ENCODE measurements at places on chromosomes 2 and 18. TPM values are rescaled to one million over a fixed set of nuclear protein-coding genes. Genes with fewer than 3 reads are reported as not detected.

Gene SERPINB13
- not detected for total RNA-seq

DNA sequence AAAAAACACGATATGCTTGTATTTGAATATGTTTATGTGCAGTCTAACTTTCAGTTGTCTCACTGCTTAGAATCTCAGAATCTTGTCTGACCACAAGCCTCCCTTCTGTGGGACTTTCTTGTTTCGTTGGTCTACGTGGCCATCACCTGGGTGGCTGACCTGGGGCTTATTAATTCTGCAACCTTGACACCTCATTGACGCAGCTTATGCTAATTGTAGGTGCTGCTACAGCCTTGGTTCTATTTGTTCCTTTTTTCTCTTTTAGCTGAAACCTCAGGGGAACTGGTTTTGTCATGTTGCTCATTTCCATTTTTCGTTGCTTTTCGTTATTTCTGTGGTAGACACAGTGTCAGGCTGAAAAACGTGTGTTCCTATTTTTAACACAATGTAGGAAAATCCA lies 273.7 kb downstream of the SLC4A3 start:
- no peak for DNase-seq

DNA sequence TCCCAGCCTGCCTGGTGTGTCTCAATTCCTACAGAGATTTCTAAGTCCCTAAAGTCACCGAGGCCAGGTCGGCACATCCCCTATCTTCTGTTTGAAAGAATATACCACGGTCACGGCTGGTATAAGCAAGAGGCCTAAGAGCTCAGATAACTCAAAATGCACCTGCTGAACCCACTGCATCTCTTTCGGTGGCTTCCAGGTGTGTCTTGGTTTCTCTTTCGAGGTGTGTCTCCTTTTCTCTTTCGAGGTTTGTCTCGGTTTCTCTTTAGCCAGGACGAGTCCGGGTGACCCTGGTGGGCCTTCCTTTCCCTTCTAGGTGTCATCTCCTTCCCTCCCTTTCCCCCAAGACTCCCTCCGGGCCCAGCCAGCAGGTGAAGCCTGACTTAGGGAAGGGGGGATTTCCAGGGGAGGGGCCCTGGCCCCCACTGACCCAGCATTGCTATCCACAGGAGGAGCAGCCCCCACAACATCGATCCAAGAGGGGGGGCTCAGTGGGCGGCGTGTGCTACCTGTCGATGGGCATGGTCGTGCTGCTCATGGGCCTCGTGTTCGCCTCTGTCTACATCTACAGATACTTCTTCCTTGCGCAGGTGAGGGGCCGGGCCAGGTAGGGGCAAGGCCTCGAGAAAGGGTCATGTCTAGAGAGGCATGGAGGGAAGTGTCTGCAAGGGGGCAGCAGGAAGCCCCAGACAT lies 8.4 kb downstream of the ITM2C start:
- DNase-seq = no peak

Gene TRPM8
- total RNA-seq = under 0.01 TPM

GRCh38 chr2:71282493-71282892 lies 49.1 kb upstream of the ZNF638 start:
- no peak for DNase-seq

Gene XDH
- total RNA-seq = under 0.01 TPM

DNA sequence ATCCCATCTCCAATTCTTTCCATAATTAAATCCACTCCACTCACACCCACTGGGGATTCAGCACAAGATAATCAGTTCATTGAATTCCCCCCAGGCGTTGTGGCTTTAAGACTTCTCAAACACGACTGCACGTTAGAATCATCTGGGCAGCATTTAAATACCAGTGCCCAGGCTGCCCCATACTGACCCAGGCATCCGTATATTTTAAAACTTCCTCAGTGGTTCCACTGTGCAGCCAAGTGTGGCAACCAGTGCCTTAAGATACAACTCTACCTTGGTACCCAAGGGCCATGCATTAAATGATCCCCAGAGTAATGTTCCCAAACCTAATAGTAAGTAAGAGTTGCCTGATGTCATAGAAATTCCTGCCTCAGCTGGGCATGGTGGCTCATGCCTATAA lies 54.3 kb upstream of the BZW1 start:
- DNase-seq = no peak

GRCh38 chr18:73766910-73767515 lies 380.6 kb downstream of the FBXO15 start:
- peak; percentile 18 for DNase-seq

GRCh38 chr2:161352719-161353118 lies 44.5 kb downstream of the PSMD14 start:
- no peak for DNase-seq

Gene RHOB
- total RNA-seq = 171 TPM

Gene COLEC12
- total RNA-seq = 60.6 TPM

DNA sequence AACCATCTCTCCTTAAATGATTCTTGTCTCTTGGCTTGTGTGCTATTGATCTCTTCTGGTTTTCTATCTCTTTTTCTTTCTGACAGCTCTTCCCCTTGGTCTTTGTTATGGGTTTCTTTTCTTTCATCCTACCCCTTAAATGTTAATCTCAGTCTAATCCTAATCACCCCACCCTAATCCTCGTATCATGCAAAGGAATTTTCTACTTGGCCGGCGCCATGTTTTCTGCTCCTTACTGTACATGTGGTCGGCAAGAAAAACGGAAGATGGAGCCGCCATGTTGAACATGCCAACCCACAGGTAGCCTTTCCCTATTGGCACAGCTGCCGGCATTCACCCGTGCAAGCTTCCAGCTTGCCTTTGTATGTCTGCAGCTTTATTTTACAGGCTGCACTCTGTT lies 61.8 kb upstream of the VPS54 start:
- DNase-seq = no peak

Gene CFC1
- total RNA-seq = not detected

DNA sequence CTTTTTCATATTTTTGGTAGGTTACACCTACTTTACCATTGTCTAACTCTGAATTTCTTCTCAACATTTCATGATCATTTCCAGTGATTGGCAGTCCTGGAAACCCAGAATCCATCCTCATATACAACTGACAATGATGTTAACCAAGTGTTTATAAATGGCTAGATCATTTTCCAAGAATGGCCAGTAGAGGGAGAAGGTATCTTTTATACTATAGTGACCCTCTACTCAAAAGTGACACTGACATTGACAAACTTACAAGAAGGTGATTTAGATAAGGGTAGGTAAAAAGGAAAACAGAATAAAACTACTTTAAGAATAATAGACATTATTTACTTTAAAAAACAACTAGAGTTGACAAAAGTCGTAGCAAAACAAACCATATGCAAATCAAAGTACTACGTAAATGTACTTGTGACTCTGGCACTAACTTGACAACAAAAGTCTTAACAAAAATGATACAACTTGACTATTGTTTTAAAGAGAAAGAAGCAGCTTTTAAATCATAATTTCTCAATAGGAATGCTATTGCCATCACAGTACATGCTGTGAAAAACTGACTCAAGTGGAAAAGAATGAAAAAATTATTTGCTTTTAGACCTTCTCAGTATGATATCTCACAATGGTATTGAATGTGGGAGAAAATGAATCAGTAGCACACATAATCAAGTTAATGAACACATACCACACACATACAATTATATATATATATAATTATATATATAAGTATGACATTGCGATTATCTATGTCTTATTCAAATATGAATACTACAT lies 76.6 kb upstream of the GRB14 start:
- DNase-seq = no peak

GRCh38 chr2:114651933-114652332 lies 209.5 kb downstream of the DPP10 start:
- no peak for DNase-seq

- DNase-seq = no peak
Measured at GRCh38 chr2:11930211-11930761, 183.9 kb downstream of the LPIN1 start.

DNA sequence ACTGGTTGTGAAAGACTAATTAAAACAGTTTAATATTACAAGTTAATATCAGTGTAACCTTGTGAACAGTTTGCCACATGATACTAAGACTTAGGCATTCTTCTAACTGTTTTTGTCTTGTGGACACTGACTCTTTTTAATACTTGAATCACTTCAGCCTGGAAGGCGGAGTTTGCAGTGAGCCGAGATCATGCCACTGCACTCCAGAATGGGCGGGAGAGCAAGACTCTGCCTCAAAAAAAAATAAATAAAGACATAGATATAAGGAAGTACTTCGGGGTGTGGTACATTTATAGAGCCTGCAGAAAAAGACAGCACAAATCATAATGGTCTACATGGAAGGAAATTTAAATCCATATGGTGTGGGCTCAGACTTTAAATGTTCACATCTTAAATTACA lies 300.4 kb upstream of the NETO1 start:
- DNase-seq = no peak

Gene EVX2
- total RNA-seq = not detected

- DNase-seq = peak; percentile 53
Measured at GRCh38 chr2:168687314-168687713, 115.1 kb upstream of the NOSTRIN start.

Gene POTEC
- not detected for total RNA-seq

DNA sequence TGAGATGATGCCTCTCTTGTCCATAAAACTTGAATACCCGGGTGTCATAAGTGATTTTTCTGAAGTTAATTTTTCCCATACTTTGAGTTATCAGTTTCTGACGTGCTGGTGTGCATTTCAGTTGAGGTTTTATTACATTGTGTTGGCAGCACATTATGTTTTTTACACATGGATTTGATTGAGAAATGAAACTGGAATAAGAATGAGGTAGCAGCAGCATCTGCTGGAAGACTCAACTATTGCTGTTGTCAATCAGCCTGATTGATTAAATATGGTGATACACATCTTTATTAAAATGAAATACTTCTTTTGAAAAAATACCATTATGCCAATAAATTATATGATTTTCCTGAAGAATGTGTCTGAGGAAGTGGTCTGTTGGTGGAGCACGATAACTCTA lies 60.5 kb downstream of the INSIG2 start:
- no peak for DNase-seq

GRCh38 chr2:96083989-96084857 lies 32.1 kb downstream of the ADRA2B start:
- no peak for DNase-seq

GRCh38 chr18:6059551-6059950 lies 164.2 kb upstream of the TMEM200C start:
- DNase-seq = no peak

GRCh38 chr18:79484661-79485621 lies 89.2 kb downstream of the NFATC1 start:
- peak; percentile 99 for DNase-seq

- peak; percentile 95 for DNase-seq
Measured at GRCh38 chr2:55779459-55780421, 86.1 kb upstream of the PNPT1 start.

Gene SATB2
- 13.9 TPM for total RNA-seq

Gene PARD6G
- 2.1 TPM for total RNA-seq

DNA sequence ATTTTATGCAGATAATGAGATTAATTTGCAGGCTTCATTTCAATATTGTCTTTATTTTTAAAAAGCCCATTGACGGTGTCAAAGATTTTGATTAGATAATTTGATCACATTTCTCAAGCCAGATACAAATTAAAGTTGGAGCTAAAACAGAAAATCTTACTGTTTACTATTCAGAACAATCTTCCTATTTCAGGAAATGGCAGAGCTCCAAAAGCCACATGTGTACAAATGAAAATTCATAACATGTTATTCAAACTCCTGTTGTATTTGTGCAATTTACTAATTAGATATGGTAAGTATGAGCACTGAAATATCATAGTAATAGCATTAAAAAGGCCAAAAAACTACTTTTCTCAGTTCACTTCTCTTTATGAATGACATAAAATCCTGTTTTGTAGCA lies 682.9 kb downstream of the KCNJ3 start:
- DNase-seq = no peak

Gene GYPC
- total RNA-seq = 135 TPM

DNA sequence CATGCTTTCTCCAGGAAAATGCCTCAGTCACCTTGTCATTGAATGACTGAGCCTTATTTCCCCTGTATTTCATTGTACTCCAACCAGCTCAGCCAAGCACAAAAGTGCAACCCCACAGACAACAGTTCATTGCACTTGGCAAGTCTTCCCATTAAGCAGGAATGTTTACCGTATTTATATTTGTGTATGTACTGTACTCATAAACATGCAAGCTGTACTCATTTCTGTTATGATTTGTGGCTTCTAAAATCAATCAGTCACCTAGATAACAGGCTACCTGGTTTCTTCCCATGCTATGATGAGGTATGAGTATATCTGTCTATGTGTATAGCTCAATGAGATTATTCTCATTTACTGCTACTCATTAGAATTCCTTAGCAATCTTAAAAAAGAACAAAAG lies 505.5 kb upstream of the FAM98A start:
- DNase-seq = peak; percentile 54

DNA sequence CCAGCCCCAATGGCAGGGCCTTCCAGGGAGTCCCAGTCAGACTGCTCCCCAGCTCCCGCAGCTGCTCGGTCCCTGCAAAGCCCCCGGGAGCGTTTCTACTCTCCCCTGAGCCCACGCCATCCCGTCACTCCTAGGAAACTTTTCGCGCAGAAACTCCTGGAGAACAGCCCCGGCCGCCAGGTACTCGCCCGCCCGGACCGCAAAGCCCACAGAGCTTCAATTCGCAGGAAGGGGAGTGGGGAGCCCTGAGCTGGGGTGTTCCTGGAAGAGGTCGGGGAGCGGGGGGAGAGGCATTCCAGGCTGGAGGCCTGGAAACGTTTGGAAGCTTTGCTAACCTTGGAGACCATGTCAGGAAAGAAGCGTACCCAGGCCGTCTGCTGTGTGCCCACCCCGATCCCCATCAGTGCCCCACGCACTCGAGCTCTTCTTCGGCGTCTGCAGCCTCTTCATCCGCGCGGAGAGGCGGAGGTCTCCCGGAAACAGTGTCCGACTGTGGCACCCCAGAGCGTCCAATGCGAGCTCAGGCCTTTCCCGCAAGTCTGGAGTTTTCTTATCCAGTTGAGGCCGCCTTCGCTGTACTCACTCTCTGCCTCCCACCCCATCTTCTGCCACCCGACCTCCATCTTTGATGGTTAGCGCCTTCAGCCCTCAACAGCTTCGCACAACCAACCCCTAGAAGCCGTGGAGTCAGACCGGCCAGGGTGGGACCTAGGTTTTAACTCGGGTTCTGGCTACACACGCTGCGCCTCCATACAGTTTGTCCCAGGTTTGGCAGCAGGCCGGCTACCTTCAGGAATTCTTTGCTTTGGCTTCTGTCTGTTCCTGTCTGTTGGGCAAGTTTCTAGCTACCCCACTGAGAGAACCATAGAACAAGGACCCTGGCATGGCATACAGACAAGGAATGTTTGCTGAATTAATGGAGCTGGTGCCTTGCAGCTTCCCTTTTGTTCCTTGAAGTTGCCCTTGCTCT lies 3.7 kb downstream of the PCGF1 start:
- no peak for DNase-seq

DNA sequence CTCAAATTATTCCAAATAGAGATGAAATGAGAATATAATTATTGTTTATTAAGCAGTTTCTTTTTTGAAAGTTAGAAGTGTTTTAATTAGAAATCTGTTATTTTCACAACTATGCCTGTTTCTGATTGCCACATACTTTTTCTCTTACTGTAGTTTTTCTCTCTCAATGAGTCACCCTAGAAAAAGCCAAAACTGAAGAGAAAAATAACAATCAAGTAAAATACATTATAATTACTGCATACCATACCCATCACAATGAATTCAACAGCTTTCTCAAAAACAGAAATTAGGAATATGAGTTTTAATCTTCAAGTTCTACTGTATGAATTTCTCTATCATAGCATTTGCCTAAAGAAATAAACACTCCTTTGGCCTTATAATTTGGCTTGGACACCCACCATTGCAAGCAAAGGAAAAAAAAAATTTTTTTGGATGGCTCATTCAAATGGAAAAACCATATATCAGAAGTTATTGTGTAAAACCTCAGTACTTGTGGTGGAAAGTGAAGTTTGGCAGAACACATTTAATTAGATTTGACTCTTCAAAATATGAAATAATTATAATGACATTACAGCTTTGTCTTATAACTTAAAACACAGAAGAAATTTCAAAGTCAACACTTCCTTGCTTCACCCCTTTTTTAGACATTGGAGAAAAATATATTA lies 138.5 kb downstream of the DYM start:
- peak; percentile 60 for DNase-seq

All from fibroblast of lung (primary cell).